Left ventricle myocardium inferior (tissue), 1 donor: ENCODE measurements at places on chromosomes 11 and 22. TPM values are rescaled to one million over a fixed set of nuclear protein-coding genes. Genes with fewer than 3 reads are reported as not detected.

- no peaks in the 10 kb centered on the region for H3K4me1 ChIP-seq
- H3K27me3 ChIP-seq = peaks cover 5% of the 10 kb centered on the region
- H3K4me3 ChIP-seq = no peak overlapping the region
- H3K27ac ChIP-seq = no peak overlapping the region
Measured at GRCh38 chr11:128021349-128022006, 565.9 kb downstream of the ETS1 start.

TESMIN gene
- 0.52 TPM for total RNA-seq

DNA sequence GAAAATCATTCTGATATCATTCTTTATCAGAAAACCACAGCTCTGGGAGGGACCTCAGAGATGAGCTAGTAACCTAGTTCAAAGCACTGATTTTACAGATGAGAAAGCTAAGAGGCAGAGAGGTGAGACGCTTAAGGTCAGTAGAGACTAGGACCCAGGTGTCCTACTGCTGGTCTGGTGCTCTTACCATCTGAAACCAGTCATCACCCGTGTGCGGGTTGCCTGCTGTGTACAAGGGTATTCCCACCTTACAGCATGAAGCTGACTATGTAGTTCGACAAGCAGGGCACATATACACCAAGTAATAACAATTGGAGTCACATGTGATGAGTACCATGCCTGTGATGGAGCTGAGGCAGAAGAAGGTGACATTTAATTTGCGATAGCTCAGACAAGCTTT lies 133.7 kb downstream of the ADAMTS15 start:
- no peaks in the 10 kb centered on the region for H3K36me3 ChIP-seq
- H3K27ac ChIP-seq = peak overlapping the region; percentile 75
- H3K4me3 ChIP-seq = no peak overlapping the region
- peaks cover 38% of the 10 kb centered on the region for H3K4me1 ChIP-seq
- no peak for DNase-seq

- H3K27me3 ChIP-seq = no peaks in the 10 kb centered on the region
- H3K27ac ChIP-seq = peak overlapping the region; percentile 92
- peaks cover 44% of the 10 kb centered on the region for H3K36me3 ChIP-seq
- peak overlapping the region; percentile 83 for H3K4me3 ChIP-seq
Measured at GRCh38 chr11:14500181-14500651, 605 bp upstream of the COPB1 start.

DNA sequence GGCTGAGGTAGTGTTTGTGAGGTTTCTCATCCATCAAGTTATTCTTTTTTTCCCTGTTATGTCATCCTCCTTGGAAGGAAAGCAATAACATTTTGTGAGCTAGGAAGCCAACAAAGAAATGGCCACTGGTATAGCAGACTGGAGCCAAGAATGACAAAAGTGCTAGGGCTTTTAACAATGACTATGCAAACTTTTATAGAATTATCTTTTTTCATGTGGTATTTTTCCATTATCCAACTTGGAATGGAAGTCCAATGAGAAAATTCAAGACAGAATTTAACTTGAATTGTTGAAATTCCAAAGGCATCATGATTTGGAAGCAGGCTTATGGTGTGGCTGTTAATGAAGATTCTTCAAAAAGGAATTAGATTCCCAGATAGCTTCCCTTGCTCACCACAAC lies 216.4 kb upstream of the PDGFD start:
- no peak for DNase-seq
- H3K4me1 ChIP-seq = no peaks in the 10 kb centered on the region
- no peaks in the 10 kb centered on the region for H3K27me3 ChIP-seq
- H3K27ac ChIP-seq = no peak overlapping the region
- no peak overlapping the region for H3K4me3 ChIP-seq

PATE2 gene
- total RNA-seq = not detected

GRCh38 chr11:60984149-60984548 lies 12.7 kb downstream of the CD6 start:
- peaks cover 35% of the 10 kb centered on the region for H3K27me3 ChIP-seq
- no peak for DNase-seq
- H3K36me3 ChIP-seq = no peaks in the 10 kb centered on the region
- H3K27ac ChIP-seq = no peak overlapping the region
- H3K4me1 ChIP-seq = no peaks in the 10 kb centered on the region
- H3K4me3 ChIP-seq = no peak overlapping the region

OR51B4 gene
- total RNA-seq = not detected

GRCh38 chr22:44439356-44440223 lies 58.4 kb downstream of the RTL6 start:
- H3K36me3 ChIP-seq = no peaks in the 10 kb centered on the region
- H3K27ac ChIP-seq = no peak overlapping the region
- no peaks in the 10 kb centered on the region for H3K27me3 ChIP-seq
- H3K4me1 ChIP-seq = peaks cover 17% of the 10 kb centered on the region
- no peak overlapping the region for H3K4me3 ChIP-seq

HBG2 gene
- total RNA-seq = not detected

DNA sequence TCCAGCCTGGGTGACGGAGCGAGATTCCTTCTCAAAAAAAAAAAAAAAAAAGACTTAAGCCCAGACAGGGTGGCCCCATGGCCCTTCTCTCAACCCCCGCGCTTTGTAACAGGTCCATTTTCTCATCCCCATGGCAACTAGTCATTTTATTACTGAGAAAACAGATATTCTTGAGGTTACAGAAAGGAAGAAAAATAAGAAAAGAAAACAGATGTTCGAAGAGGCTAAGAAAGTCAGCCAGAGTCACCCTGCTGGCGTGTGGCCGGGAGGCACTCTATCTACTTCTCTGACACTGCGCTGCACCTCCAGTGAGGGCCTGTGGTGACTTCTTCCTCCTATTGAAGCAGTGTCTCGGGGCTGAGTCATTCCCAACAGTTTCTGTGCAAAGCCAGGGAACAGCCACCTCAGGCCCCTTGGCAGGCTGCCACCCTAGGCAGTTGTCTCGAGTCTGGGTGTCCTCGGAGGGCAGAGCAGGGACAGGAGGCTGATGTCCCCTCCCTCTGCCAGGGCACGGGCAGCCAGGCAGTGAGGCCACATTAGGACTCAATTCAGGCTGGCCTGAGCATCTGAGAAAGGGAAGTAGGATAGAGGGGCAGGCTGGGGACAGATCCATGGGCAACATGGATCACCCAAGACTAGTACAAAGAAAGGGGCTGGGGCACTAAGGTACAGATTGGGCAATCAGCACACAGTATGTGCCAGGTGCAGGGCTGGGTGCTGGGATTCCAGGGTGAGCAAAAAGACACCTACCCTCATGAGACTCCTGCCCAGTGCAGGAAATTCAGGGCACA lies 16.4 kb upstream of the SYVN1 start:
- DNase-seq = peak; percentile 83
- H3K4me3 ChIP-seq = peak overlapping the region; percentile 17
- no peaks in the 10 kb centered on the region for H3K27me3 ChIP-seq
- peaks cover 18% of the 10 kb centered on the region for H3K4me1 ChIP-seq
- H3K36me3 ChIP-seq = no peaks in the 10 kb centered on the region

GRCh38 chr11:8640267-8640906 lies 42.1 kb downstream of the TRIM66 start:
- H3K27ac ChIP-seq = no peak overlapping the region
- no peaks in the 10 kb centered on the region for H3K27me3 ChIP-seq
- no peak overlapping the region for H3K4me3 ChIP-seq

KCTD14 gene
- 0.16 TPM for total RNA-seq

- no peaks in the 10 kb centered on the region for H3K27me3 ChIP-seq
- H3K36me3 ChIP-seq = peaks cover 9% of the 10 kb centered on the region
- no peak overlapping the region for H3K4me3 ChIP-seq
- no peak overlapping the region for H3K27ac ChIP-seq
- H3K4me1 ChIP-seq = no peaks in the 10 kb centered on the region
Measured at GRCh38 chr11:74648894-74649293, 56.5 kb downstream of the POLD3 start.

DNA sequence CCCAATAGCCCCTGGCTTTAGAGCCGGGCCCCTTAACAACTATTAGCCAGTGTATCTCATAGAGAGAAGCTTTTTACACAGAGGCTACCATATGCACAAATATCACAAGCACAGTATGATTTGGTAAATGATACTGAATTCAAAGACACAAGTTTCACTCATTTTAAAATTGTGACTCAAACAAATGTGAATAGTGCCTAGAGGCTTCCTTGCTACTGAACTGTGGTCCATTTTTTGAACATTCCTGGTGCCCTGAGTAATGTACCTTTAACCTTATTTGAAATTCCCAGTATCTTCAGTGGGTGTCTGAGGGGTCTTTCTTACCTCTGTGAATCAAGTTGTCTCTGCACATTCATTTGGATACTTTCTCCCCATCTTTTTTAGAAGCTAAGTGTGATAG lies 156.2 kb downstream of the MAML2 start:
- no peak for DNase-seq
- H3K4me3 ChIP-seq = no peak overlapping the region
- H3K27me3 ChIP-seq = no peaks in the 10 kb centered on the region
- H3K4me1 ChIP-seq = peaks cover 15% of the 10 kb centered on the region

DCDC1 gene
- total RNA-seq = not detected

DNA sequence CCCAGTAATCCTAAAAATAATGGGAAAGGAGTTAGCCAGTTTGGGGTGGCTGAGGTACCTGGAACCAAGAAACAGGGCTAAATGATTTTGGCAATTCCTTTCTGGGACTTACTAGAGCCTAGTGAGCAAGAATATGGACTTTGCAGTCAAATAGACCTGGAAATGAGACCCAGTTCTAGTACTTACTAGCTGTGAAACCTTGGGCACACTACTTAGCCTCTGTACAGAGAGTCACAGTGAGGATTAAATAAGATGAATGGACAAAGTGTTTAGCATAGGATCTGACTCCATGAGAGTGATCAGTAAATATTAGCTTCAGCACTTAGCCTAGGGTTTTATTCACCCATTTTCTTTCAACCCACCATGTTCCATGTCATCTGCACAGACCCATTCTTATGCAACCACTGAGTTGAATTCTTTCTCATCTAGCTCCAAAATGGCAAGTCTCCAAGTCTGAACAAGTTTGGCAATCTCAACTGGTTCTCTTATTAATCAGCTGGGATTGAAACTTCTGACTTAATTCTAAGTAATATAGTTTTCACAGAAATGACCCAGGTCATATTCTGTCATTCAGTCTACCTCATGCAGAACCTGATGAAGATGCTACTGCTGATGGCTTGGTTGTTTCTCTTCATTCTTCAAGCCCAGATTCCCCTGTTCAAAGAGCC lies 15.0 kb upstream of the SORL1 start:
- no peak for DNase-seq
- H3K4me3 ChIP-seq = no peak overlapping the region
- H3K36me3 ChIP-seq = no peaks in the 10 kb centered on the region
- H3K4me1 ChIP-seq = no peaks in the 10 kb centered on the region
- H3K27ac ChIP-seq = no peak overlapping the region

GRCh38 chr11:125494974-125495725 lies 915 bp downstream of the FEZ1 start:
- H3K4me1 ChIP-seq = peaks cover 22% of the 10 kb centered on the region
- peak overlapping the region; percentile 75 for H3K27ac ChIP-seq
- H3K27me3 ChIP-seq = no peaks in the 10 kb centered on the region
- peak overlapping the region; percentile 78 for H3K4me3 ChIP-seq
- DNase-seq = peak; percentile 37

MMP13 gene
- total RNA-seq = not detected

NLRP6 gene
- not detected for total RNA-seq

DNA sequence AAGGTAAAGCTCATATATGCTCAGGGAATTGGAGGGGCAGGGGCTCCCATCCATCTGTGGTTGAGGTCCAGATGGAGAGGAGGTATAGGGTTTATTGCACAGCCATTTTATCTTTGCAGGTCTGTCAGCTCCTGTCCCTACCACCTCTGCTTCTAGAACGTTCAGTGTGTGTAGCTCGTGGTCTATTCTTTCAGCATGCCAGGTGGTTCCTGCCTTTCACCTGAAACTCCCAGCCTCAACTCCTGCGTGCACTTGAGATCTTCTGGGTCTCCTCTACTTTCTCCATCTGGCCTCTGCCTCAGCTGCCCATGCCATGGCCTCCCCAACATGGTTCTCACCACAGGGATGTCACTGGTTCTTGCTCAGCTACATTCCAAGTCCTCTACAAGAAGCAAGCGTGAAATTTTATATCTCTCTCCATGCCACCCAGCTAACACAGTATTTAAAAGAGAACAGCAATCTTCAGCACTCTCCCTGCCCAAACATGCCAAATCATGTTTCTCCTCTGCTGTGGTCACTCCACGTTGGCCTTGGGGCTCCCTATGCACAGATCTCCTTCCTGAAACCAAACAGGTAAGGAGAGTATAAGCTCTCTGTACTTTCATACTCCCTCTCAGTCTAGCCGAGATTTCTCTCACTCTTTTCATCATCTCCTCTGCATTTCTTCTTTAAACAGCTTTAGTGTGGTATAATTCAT lies 157.8 kb upstream of the TRPC6 start:
- H3K36me3 ChIP-seq = no peaks in the 10 kb centered on the region
- H3K4me3 ChIP-seq = no peak overlapping the region
- H3K27me3 ChIP-seq = no peaks in the 10 kb centered on the region
- H3K4me1 ChIP-seq = no peaks in the 10 kb centered on the region
- H3K27ac ChIP-seq = no peak overlapping the region

DNA sequence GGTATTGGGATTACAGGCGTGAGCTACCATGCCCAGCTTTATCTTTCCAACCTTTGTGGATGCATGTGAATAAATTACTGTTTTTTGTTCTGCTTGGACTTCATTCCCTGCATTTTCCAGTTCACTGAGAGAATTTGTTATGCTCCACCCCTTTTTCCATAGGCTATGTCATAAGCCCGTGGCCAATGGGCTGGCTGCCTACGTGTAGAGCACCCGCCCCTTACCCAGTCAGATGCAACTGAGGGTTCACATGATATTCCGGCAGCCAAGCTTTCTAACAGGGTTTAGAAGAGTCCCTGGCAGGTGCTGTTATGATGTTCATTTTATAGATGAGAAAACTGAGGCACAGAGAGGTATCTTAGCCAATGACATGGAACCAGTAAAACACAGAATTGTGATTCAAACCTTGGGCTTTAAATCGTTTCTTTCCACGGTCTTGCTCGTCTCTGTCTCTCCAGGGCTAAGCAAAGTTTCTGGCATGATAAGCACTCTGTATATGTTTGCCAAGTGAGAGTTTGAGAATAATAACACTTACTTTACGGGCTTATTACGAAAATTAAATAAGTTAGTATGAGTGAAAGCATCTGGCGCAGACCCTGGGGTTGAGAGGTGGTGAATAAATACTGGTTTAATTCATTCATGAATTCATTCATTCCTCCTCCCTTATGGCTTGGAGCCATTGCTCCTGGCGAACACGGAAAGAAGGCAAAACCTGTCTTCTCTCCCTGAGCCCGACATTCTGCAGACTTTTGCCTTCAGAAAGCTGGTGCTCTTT lies 42.4 kb upstream of the RASD2 start:
- H3K4me3 ChIP-seq = no peak overlapping the region
- H3K27me3 ChIP-seq = peaks cover 73% of the 10 kb centered on the region
- no peaks in the 10 kb centered on the region for H3K4me1 ChIP-seq
- H3K36me3 ChIP-seq = no peaks in the 10 kb centered on the region
- H3K27ac ChIP-seq = no peak overlapping the region

KCNJ4 gene
- total RNA-seq = 45.7 TPM

MFRP gene
- total RNA-seq = not detected

GRCh38 chr11:115119146-115119545 lies 385.1 kb downstream of the CADM1 start:
- no peaks in the 10 kb centered on the region for H3K4me1 ChIP-seq
- H3K27ac ChIP-seq = no peak overlapping the region
- no peak overlapping the region for H3K4me3 ChIP-seq
- no peaks in the 10 kb centered on the region for H3K36me3 ChIP-seq

- H3K27ac ChIP-seq = no peak overlapping the region
- H3K4me3 ChIP-seq = no peak overlapping the region
- no peaks in the 10 kb centered on the region for H3K4me1 ChIP-seq
- no peaks in the 10 kb centered on the region for H3K36me3 ChIP-seq
- DNase-seq = no peak
Measured at GRCh38 chr22:29230972-29231875, 25.5 kb downstream of the EMID1 start.

MIOX gene
- not detected for total RNA-seq
